ENCODE measurements at places on chromosomes 1 and 21. TPM values are rescaled to one million over a fixed set of nuclear protein-coding genes. Genes with fewer than 3 reads are reported as not detected.
A peak's percentile ranks its signal among the peaks of the same experiment; 100 is the strongest.

GRCh38 chr1:246725191-246725590 lies 982 bp downstream of the SCCPDH start:
- peaks cover 6% of the 10 kb centered on the region for H3K4me1 ChIP-seq
- no peaks in the 10 kb centered on the region for H3K36me3 ChIP-seq
- H3K27ac ChIP-seq = no peak overlapping the region
- H3K4me3 ChIP-seq = no peak overlapping the region
- H3K27me3 ChIP-seq = no peaks in the 10 kb centered on the region

- H3K27me3 ChIP-seq = no peaks in the 10 kb centered on the region
- no peak for DNase-seq
- H3K36me3 ChIP-seq = no peaks in the 10 kb centered on the region
- no peak overlapping the region for H3K4me3 ChIP-seq
Observed at GRCh38 chr1:41764656-41765055, 154.1 kb downstream of the HIVEP3 start.

DNA sequence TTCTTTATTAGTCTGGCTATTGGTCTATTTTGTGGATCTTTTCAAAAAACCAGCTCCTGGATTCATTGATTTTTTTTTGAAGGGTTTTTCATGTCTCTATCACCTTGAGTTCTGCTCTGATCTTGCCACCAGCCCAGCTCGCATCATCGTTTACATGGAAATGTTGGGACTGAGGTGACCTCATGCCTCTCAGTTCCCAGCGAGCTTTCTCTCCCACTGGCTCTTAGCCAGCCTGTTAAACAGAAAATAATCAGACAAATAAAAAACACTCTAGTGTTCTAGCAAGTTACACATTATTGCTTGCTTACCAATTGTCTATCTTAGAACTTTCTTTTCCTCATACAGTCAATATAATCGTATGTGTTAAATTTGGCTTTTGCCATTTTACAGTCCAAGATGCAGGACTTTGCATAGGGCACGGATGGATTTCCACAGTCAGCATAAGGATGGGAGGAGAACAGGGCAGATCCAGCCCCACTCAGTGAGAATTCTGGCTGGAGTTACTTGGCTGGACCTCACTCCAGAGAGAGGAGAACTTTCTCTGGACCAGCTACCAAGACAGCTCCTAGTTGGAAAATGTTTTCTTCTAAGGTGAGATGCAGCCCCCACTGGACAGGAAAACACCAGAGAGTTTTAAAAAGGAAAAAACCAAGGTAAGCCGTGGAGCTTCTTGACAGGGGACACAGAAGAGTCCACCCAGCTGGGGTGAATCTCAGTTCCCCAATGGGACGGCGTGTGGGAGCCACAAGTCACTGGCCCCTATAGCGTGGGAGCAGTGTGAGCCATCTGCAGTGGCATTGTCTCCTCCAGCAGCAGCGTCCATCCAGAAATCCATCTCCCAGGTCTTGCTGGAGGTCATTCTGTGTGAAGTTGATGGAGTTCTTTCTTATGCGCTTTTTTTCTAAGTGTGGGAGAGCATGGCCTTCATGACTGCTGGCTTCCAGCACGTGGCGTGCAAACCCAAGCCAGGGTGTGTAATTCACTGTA lies 17.6 kb downstream of the PGBD2 start:
- no peak overlapping the region for H3K4me3 ChIP-seq
- H3K4me1 ChIP-seq = peaks cover 17% of the 10 kb centered on the region
- no peaks in the 10 kb centered on the region for H3K36me3 ChIP-seq
- no peaks in the 10 kb centered on the region for H3K27me3 ChIP-seq
- no peak overlapping the region for H3K27ac ChIP-seq
- DNase-seq = no peak

- H3K36me3 ChIP-seq = no peaks in the 10 kb centered on the region
- no peak overlapping the region for H3K4me3 ChIP-seq
- H3K4me1 ChIP-seq = no peaks in the 10 kb centered on the region
- no peak for DNase-seq
- no peaks in the 10 kb centered on the region for H3K27me3 ChIP-seq
Observed at GRCh38 chr1:180731131-180731530, 99.3 kb downstream of the XPR1 start.

DNA sequence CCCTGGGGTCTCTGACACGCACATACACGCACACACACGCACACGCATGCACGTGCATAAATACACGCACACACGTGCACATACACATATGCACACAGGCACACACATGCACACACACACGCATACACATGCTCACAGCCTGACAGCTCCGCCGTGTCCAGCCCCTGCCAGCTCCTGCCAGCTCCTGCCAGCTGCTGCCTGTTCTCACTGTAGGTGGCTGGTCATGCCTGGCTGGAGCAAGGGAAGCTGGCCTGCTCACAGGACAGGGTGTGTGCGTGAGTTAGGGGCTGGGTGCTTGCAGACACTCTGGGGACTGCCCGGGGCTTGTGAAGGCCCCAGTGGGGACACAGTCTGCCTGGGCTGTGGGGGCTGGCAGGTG lies 4.9 kb downstream of the PLCH2 start:
- H3K4me1 ChIP-seq = no peaks in the 10 kb centered on the region
- no peak overlapping the region for H3K4me3 ChIP-seq
- no peak overlapping the region for H3K27ac ChIP-seq
- H3K36me3 ChIP-seq = no peaks in the 10 kb centered on the region
- no peaks in the 10 kb centered on the region for H3K27me3 ChIP-seq

GRCh38 chr1:101485712-101486111 lies 248.9 kb downstream of the S1PR1 start:
- no peaks in the 10 kb centered on the region for H3K27me3 ChIP-seq
- H3K4me1 ChIP-seq = no peaks in the 10 kb centered on the region
- DNase-seq = no peak
- H3K36me3 ChIP-seq = no peaks in the 10 kb centered on the region
- no peak overlapping the region for H3K4me3 ChIP-seq

DNA sequence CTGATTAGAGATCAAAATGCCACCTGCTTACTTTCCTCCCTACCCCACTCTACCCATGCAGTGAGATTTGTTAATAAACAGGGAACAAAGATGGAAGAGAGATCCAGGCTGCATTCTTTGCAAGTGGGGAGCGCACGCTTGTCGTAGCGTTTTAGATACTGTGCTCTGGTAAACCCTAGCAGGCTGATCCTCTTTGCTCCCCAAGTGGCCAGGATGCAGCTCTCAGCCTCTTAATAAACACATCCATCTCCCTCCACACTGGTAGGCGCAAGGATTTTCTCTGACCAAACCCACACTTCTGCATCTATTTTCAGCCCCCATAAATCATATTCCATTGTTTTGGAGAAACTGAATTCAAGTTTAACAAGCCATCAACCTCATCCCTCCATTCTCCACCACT lies 2.9 kb downstream of the PGBD5 start:
- H3K36me3 ChIP-seq = no peaks in the 10 kb centered on the region
- H3K27ac ChIP-seq = no peak overlapping the region
- DNase-seq = no peak
- no peak overlapping the region for H3K4me3 ChIP-seq
- H3K27me3 ChIP-seq = peaks cover 33% of the 10 kb centered on the region

GRCh38 chr1:31633117-31633516 lies 11.6 kb downstream of the PEF1 start:
- no peaks in the 10 kb centered on the region for H3K27me3 ChIP-seq
- no peak overlapping the region for H3K27ac ChIP-seq

DNA sequence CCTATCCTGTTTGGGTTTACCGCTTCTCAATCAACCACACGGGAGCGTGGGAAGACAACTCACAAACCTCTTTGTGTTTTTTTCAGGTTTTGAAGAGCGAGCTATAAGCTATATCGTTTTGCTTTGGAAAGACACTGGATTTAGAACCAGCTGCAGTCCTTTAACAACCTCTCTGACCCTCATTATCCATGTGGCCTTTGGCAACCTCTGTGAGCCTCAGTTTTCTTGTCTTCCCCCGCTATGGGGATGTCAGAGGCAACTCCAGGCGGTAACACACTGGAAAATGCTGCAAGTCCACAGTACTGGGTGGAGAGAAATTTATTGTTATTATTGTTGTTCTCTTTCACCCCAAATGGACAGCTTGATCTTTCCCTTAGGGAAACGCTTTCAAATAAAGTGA lies 100.0 kb downstream of the ETS2 start:
- no peaks in the 10 kb centered on the region for H3K36me3 ChIP-seq
- no peak overlapping the region for H3K4me3 ChIP-seq
- H3K27ac ChIP-seq = no peak overlapping the region
- H3K4me1 ChIP-seq = no peaks in the 10 kb centered on the region

- peak overlapping the region; percentile 59 for H3K4me3 ChIP-seq
- DNase-seq = peak; percentile 59
- no peaks in the 10 kb centered on the region for H3K36me3 ChIP-seq
- H3K27me3 ChIP-seq = no peaks in the 10 kb centered on the region
- peak overlapping the region; percentile 51 for H3K27ac ChIP-seq
Observed at GRCh38 chr1:223143537-223144248, 645 bp upstream of the TLR5 start.

DNA sequence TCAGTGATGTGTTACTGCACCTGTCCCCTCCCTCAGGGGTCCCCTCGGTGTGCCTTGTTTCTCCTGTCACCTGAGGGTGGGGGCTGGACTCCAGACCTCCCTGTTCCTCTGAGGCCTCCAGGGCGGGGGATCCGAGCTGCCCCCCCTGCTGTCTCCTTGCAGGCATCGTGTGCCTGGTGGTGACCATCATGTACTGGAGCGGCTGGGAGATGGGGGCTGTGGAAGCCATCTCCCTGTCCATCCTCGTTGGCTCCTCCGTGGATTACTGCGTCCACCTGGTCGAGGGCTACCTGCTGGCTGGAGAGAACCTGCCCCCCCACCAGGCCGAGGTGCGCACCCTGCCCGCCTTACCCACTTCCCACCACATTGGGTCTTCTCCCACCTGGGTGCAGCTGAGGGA lies 56.4 kb downstream of the DISP3 start:
- H3K4me1 ChIP-seq = no peaks in the 10 kb centered on the region
- no peak overlapping the region for H3K27ac ChIP-seq
- no peak overlapping the region for H3K4me3 ChIP-seq
- H3K27me3 ChIP-seq = no peaks in the 10 kb centered on the region
- no peaks in the 10 kb centered on the region for H3K36me3 ChIP-seq

GRCh38 chr1:230070321-230071208 lies 3.5 kb downstream of the GALNT2 start:
- no peaks in the 10 kb centered on the region for H3K27me3 ChIP-seq
- H3K27ac ChIP-seq = no peak overlapping the region
- no peak for DNase-seq
- H3K36me3 ChIP-seq = no peaks in the 10 kb centered on the region
- no peak overlapping the region for H3K4me3 ChIP-seq

GRCh38 chr21:41857771-41858300 lies 21.3 kb downstream of the PRDM15 start:
- H3K4me1 ChIP-seq = no peaks in the 10 kb centered on the region
- H3K4me3 ChIP-seq = no peak overlapping the region
- DNase-seq = no peak
- no peaks in the 10 kb centered on the region for H3K27me3 ChIP-seq
- H3K36me3 ChIP-seq = peaks cover 21% of the 10 kb centered on the region

DNA sequence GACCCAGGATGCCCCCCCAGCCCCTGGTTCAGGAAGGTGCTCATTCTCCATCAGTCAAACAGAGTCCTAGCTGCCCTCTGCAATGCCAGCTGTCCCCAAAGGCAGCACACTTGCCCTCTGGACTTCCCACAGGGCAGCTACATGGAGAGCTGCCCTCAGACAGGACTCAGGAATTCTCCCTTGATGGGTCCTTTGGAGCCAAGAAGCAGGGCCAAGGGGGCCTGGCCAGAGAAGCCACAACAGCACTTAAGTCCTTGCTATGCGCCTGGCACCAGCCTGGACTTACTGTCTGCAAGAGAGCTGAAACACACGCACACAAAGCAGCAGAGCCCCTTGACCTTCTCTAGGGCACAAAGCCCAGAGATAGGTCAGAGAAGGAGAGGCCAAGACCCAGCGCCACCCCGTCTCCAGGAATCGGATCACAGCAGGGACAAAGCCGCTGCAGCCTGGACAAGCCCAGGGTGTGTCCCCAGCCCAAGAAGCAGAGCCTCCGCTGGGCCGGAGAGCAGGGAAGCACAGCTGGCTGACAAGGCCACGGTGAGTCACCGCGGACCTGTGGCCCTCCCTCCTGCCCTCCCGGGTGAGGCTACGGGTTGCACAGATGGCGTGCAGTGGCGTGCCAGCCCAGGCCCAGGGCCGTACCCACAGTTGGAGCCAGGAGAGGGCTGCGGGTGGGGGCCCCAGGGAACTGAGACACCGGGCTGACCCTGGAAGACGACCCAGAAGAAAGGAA lies 1.7 kb downstream of the WNT9A start:
- peaks cover 11% of the 10 kb centered on the region for H3K27me3 ChIP-seq
- peaks cover 6% of the 10 kb centered on the region for H3K4me1 ChIP-seq
- no peak for DNase-seq

DNA sequence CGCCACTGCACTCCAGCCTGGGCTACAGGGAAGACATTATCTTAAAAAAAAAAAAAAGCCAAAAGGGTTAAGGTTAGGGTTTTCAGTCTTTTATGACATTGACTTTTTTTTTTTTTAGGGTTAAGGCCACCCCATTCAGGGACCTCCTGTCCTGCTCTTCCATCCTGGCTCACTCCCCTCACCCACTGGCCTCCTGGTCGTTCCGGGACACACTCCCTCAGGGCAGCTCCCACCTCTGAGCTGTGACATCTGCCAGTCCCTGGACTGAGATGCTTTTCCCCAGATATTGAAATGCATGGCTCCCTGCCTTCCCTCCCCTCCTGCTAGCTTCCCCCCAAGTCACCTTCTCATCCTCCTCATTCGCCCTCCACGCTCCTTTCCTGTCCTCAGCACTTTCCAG lies 9.6 kb downstream of the PLEKHG5 start:
- no peak overlapping the region for H3K27ac ChIP-seq
- H3K4me1 ChIP-seq = peaks cover 12% of the 10 kb centered on the region
- H3K36me3 ChIP-seq = no peaks in the 10 kb centered on the region
- H3K27me3 ChIP-seq = peaks cover 12% of the 10 kb centered on the region

DNA sequence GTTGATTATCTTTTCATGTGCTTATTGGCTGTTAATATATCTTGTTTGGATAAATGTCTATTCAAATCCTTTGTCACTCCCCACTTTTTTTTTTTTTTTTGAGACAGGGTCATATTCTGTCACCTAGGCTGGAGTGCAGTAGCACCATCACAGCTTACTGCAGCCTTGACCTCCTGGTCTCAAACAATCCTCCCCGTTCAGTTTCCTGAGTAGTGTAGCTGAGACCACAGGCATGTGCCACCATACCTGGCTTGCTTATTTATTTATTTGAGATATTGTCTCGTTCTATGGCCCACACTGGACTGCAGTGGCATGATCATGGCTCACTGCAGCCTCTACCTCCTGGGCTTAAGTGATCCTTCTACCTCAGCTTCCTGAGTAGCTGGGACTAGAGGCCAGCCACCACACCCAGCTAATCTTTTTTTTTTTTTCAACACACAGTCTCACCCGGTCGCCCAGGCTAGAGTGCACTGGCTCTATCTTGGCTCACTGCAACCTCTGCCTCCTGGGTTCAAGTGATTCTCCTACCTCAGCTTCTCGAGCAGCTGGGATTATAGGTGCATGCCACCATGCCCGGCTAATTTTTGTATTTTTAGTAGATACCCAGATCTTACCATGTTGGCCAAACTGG lies 13.9 kb upstream of the MYCL start:
- no peaks in the 10 kb centered on the region for H3K27me3 ChIP-seq
- H3K27ac ChIP-seq = no peak overlapping the region
- H3K4me3 ChIP-seq = no peak overlapping the region
- no peaks in the 10 kb centered on the region for H3K36me3 ChIP-seq

Gene TNFRSF1B
- total RNA-seq = 174 TPM

Gene ACTL8
- not detected for total RNA-seq

Gene MSH4
- total RNA-seq = 0.50 TPM

Data from CD8-positive, alpha-beta memory T cell (primary cell).